ENCODE measurements at places on chromosomes 7 and 10.

DNA sequence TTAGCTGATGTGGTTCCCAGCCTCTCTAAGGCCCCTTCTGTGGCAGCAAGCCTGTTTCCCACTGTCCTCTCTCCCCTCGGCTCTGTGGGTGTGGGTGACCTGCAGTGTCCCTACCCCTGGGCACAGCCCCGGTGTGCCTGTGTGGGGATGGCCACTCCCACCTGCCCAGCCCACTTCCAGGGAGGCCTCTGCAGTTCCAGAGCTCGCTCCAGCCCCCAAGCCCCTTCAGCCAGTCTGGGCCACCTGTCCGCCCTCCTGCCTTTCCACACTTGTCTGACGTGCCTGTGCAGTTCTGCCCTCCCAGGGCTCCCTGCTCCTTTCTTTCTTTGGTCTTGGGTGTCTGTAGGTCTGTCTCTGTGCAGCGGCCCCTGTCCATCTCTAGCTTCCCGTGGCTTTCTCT is 127.0 kb upstream of the PPIF start:
- DNase-seq, result no peak

GRCh38 chr7:99562832-99563231 is 4.4 kb downstream of the ZNF655 start:
- DNase-seq, result no peak

- DNase-seq, result no peak
Measured at GRCh38 chr7:30247541-30248401, 36.6 kb upstream of the ZNRF2 start.

DNA sequence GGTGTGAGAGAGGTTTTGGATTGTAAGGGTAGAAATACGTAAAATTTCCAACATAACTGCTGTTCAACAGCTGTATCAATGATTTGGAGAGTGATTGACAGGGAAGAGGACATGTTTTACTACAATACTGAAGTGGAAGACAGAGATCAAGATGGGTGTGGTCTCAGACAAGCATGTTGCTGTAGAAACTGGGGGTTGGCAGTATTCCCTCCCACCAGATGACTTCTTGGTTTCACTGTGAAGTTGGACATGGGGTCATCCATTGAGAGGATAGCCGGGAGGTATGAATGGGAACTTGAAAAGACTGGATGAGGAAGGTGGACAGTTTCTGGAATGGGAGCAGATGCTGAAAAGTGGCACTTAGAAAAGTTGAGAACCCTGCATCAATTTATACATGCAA is 95.3 kb upstream of the HDAC9 start:
- DNase-seq, result no peak

DNA sequence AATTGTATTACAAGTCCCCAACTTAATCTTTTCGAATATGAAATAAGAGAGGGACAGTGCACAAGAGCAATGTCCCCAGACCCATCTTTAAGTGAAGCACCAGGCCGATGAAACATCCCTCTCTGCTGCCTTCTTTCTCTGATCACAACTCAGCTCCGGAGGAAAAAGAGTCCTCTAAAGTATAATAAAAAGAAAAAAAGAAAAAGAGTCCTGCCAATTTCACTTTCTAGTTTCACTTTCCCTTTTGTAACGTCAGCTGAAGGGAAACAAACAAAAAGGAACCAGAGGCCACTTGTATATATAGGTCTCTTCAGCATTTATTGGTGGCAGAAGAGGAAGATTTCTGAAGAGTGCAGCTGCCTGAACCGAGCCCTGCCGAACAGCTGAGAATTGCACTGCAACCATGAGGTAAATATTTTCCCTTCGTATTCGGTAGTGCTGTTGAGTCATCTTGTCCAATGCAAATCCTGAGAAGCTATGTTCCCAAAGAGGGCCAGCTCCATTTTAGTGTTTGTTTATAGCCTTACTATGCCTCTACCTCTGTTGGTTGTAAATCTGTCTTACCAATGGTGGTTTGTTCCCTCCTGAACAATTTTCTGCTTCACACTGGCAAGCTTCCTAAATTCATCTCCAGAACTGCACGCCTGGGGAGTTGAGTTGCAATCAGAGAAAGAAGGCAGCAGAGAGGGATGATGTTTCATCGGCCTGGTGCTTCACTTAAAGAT is at the start of gene IFIT2:
Gene IFIT2 (plus strand): TSS at position 326 of the 725 bp plus-strand sequence. CDS start 78 bp downstream, at position 404.
- peak; percentile 72 for DNase-seq

- peak; percentile 51 for DNase-seq
Measured at GRCh38 chr10:18822156-18822555, 162.9 kb downstream of the ARL5B start.

DNA sequence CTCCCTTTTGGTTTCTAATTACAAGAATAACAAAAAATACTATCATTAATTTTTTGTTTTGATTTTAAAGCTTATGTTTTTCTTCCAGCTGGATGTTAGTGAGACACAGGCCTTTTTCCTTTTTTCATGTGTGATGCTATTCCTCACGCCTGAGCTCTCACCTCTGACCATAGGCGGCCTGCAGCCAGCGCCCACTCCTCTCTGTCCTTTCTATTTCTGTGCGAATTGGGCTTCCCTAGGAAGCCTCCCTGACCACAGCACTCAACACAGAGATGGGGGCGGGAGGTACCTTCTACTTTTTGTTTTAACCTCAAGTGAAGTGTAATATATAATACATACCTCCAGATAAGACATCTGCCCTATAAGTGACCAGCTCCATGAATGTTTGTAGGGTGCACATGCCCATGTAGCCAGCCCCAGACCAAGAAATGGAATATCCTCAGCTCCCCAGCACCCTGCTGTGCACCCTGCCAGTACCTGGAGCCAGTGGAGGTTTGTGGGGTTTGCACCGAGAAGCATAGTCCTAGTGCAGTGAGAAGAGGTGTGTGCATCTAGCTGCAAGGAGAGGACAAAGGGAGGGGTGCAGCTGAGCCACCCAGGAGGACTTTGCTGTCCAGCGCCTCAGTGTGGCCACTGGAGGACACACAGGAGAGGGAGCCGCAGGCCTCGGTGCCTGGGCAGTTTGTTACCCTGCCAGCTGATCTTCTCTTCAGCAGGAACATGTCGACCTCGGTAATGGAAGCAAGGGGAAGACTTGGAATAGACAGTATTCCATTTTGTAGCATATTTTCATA is 38.5 kb downstream of the BNIP3 start:
- DNase-seq, result no peak

DNA sequence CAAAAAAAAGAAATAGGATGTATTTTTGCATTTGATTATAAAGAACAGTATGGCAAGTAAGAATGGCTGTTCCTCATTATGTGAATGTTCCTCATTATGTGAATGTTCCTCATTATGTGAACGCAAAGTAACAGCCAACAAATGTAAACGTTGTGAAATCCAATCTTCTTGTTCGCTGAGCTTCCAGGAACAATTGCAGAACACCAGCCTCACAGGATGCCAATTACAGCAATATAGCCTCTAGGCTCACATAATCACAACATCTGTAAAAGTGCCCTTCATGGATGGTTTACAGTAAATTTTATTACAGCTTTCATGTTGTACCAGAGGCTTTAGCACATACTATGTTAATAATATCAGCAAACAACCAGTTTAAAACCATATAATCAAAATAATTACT is 71.6 kb downstream of the THSD7A start:
- no peak for DNase-seq

DNA sequence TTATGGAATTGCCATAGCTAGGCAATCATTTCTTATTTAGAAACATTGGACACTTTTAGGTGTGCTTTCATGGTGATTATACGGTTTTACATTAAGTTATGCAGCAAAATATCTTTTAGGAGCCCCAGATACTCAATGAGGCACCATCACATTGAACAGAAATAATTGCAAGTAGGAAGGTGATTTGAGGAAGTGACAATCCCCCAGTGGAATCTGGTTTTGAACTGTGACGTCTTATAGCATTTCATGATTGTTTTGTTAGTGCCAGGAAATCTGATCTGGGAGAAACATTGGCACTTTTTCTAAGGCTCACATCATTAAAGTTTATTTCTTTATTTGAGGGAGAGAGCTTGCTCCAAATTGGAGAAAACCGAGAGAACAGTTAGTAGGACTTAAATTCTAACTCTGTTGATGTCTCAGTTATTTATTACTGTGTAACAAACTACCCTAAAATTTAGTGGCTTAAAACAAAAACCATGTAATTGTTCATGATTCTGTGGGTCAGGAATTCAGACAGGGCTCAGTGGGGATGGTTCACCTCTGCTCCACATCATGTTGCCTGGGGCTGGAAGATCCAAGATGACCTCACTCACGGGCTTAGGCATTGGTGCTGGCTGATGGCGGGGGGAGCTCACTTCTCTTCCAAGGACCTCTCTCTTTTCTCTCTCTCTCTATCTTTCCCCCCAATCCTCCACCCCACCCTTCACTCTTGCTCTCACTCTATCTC is 78.2 kb upstream of the STEAP1B start:
- no peak for DNase-seq

DNA sequence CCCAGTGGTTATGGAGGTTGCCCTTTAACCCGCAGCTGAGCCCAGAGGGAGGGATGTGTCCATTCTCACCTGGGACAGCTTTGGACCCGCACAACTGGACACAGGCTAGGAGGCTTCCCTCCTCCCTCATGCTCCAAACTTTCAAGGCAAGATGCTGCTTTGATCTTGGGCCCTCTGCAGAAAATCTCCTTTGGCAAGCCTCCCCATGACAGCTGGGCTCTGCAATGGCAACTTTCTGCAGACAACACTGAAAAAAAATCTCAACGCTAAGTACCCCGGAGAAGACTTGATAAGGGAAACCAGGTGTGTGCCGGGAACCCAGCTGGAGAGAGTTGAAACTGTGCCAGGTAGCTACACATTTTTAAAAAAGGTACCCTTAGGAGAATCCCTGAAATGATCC is 610.1 kb downstream of the LRMDA start:
- DNase-seq, result no peak

GRCh38 chr7:102012941-102013461 is 195.6 kb downstream of the CUX1 start:
- DNase-seq, result no peak

Measured in RPMI8226 (cell line).